ENCODE measurements at places on chromosomes 2 and 18.

GRCh38 chr18:11024928-11025669, 124.3 kb downstream of the PIEZO2 start:
- no peak overlapping the region for H3K4me3 ChIP-seq
- peaks cover 4% of the 10 kb centered on the region for H3K4me1 ChIP-seq
- H3K27me3 ChIP-seq = no peaks in the 10 kb centered on the region
- no peak for DNase-seq

GRCh38 chr2:200034816-200035215, 79.4 kb downstream of the MAIP1 start:
- no peak for DNase-seq
- no peaks in the 10 kb centered on the region for H3K27me3 ChIP-seq
- H3K36me3 ChIP-seq = no peaks in the 10 kb centered on the region
- no peak overlapping the region for H3K27ac ChIP-seq

DNA sequence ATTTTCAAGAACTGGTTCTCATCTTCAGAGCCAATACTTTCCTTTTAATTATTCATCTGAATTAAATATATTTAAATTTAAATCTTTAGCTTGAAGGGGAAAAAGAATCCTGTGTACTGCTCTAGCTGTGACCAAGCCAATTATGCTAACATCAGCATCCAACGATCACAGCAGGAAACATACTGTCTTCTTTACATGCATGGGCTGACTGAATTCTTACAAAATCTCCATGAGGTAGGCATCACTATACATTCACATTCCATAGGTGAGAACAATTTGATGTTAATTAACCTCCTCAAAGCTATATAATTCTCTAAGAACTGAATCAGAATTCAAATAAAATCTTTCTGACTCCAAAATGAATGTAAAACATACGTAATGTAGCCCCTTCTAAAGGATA, 118.8 kb upstream of the MAP2 start:
- no peak for DNase-seq
- H3K4me3 ChIP-seq = no peak overlapping the region
- H3K27me3 ChIP-seq = no peaks in the 10 kb centered on the region
- no peaks in the 10 kb centered on the region for H3K4me1 ChIP-seq
- H3K36me3 ChIP-seq = no peaks in the 10 kb centered on the region

DNA sequence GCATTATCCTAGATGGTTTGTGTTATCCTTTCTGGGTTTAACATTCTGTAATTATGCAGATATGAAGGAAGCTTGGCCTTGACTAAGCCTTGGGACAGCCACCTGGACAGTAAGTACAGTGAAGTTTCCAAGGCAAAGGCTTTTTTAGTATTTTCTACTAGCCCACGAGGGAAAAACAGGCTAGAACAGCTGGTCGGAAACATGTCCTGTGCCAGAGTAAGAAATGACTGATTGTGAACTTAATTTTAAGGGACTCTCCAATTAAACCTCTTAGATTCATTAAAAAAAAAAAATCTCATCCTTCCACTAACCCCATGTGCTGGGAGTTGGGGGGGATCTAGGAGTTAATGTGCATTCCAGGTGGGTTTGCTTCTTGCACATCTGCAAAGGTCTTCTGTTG, 720.8 kb downstream of the SLC4A3 start:
- DNase-seq = no peak
- no peak overlapping the region for H3K27ac ChIP-seq
- H3K27me3 ChIP-seq = no peaks in the 10 kb centered on the region

DNA sequence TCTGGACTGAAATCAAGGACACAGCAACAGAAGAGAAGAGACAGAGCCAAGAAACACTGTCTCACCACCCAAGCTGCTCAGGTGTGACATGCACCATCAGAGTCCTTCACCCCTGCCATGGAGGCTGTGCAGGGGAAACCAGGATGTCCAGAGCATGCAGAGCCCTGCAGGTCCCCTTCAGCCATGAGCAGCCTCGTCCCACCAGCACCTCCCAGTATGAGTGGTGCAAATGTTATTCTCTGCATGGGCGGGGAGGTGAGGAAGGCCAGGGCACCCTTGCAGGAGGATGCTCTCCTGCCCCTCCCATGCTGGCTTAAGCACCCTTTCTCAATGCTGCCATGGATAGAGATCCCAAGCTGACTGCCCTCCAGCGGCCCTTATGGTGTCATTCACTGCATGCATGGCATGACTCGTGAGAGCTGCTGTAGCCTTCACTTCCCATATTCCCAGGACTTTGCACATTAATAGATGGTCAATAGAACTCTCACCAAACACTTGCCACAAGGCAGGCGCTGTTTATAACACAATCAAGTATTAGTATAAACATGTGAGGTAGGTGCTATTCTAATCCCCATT, 171.0 kb downstream of the ANAPC1 start:
- no peaks in the 10 kb centered on the region for H3K27me3 ChIP-seq
- no peak for DNase-seq
- no peak overlapping the region for H3K27ac ChIP-seq
- no peak overlapping the region for H3K4me3 ChIP-seq
- H3K36me3 ChIP-seq = no peaks in the 10 kb centered on the region

GRCh38 chr2:231387904-231388724, 7.4 kb upstream of the B3GNT7 start:
- no peaks in the 10 kb centered on the region for H3K27me3 ChIP-seq
- H3K4me1 ChIP-seq = no peaks in the 10 kb centered on the region
- DNase-seq = no peak
- H3K36me3 ChIP-seq = no peaks in the 10 kb centered on the region
- H3K27ac ChIP-seq = no peak overlapping the region

DNA sequence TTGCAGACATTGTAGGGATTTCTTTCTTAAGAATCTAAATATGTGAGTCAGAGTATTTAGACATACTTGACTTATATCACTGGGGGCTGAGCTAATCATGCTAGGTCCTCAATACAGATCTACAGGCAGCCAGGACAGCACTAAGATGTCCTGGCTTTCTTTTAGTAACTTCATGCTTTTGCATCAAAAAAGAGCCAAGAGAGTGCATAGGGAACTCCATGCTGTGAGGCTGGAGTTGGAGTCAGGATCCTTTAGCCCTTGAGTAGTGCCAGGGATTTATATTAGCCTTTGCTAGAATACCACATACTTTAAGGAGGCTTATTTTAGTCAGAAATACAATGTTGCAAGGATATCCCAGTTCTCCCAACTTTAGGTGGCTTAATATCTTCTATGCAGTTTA, 289.7 kb downstream of the CCDC85A start:
- no peak for DNase-seq
- no peaks in the 10 kb centered on the region for H3K36me3 ChIP-seq
- H3K27me3 ChIP-seq = no peaks in the 10 kb centered on the region

All from liver (tissue), 10 donors.